Large intestine (tissue), 12 donors: ENCODE measurements at places on chromosomes 7 and 10. TPM values are rescaled to one million over a fixed set of nuclear protein-coding genes. Genes with fewer than 3 reads are reported as not detected.
A peak's percentile ranks its signal among the peaks of the same experiment; 100 is the strongest.

- H3K27me3 ChIP-seq, result no peaks in the 10 kb centered on the region
- no peak overlapping the region for H3K4me3 ChIP-seq
- no peak for DNase-seq
- H3K4me1 ChIP-seq, result no peaks in the 10 kb centered on the region
- H3K36me3 ChIP-seq, result no peaks in the 10 kb centered on the region
These were observed 204.9 kb upstream of the NPSR1 start for GRCh38 chr7:34453150-34453549.

DNA sequence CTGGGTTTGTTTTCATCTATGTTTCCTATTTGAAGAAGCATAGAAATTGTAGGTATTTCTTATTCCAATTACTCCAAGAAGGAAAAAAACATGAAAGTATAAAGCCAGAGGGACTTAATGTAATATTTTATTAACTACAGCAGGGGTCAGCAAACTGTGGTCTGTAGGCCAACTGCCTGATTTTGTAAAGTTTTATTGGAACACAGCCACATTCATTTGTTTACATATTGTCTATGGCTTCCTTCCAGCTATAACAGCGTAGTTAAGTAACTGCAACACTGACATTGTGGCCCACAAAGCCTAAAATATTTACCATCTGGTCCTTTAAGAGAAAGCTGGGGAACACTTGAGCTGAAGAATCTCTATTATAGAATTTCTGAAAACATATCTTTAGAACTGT, 306.2 kb downstream of the BICC1 start:
- H3K27ac ChIP-seq, result no peak overlapping the region
- no peaks in the 10 kb centered on the region for H3K36me3 ChIP-seq
- H3K4me1 ChIP-seq, result no peaks in the 10 kb centered on the region
- H3K4me3 ChIP-seq, result no peak overlapping the region
- H3K27me3 ChIP-seq, result no peaks in the 10 kb centered on the region

- H3K4me3 ChIP-seq, result no peak overlapping the region
- H3K27me3 ChIP-seq, result peaks cover 57% of the 10 kb centered on the region
- no peaks in the 10 kb centered on the region for H3K4me1 ChIP-seq
- no peak overlapping the region for H3K27ac ChIP-seq
These were observed 11.4 kb upstream of the KCP start for GRCh38 chr7:128921866-128922440.

GRCh38 chr10:102605712-102606111, 38.6 kb upstream of the TRIM8 start:
- H3K4me3 ChIP-seq, result no peak overlapping the region
- peaks cover 38% of the 10 kb centered on the region for H3K36me3 ChIP-seq
- H3K27ac ChIP-seq, result no peak overlapping the region
- DNase-seq, result no peak
- H3K27me3 ChIP-seq, result no peaks in the 10 kb centered on the region

DNA sequence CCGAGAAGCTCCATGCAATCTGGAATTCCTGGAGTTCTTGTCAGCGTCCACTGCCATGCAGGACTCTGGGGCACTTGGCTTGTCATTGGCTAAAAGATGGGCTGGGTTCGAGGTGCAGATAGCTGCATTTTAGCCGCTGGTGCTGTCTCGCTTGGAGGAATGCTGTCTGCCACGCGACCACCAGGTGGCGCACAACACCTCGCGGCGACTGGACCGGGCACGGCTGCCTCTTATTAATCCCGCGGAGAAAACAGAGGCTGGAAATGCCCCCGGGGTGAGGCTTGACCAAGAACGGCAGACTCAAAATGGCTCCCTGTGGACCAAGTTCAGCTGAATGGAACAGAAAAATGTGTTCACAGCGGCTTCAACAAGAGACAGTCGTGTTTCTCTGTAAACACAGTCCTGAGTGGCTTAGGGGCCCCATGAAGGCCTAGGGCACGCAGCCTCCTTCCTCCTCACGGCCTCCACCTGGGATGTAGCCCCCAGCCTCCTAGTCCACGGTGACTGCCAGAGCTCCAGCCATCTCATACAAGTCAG, 46.2 kb downstream of the AOC1 start:
- H3K27me3 ChIP-seq, result peaks cover 13% of the 10 kb centered on the region
- no peaks in the 10 kb centered on the region for H3K36me3 ChIP-seq
- no peak overlapping the region for H3K27ac ChIP-seq
- H3K4me3 ChIP-seq, result no peak overlapping the region
- H3K4me1 ChIP-seq, result peaks cover 41% of the 10 kb centered on the region

- no peaks in the 10 kb centered on the region for H3K36me3 ChIP-seq
- DNase-seq, result peak; percentile 6
- no peak overlapping the region for H3K4me3 ChIP-seq
- H3K27ac ChIP-seq, result no peak overlapping the region
- H3K4me1 ChIP-seq, result no peaks in the 10 kb centered on the region
- H3K27me3 ChIP-seq, result peaks cover 7% of the 10 kb centered on the region
These were observed 269.5 kb downstream of the TRIL start for GRCh38 chr7:28688651-28689050.

DNA sequence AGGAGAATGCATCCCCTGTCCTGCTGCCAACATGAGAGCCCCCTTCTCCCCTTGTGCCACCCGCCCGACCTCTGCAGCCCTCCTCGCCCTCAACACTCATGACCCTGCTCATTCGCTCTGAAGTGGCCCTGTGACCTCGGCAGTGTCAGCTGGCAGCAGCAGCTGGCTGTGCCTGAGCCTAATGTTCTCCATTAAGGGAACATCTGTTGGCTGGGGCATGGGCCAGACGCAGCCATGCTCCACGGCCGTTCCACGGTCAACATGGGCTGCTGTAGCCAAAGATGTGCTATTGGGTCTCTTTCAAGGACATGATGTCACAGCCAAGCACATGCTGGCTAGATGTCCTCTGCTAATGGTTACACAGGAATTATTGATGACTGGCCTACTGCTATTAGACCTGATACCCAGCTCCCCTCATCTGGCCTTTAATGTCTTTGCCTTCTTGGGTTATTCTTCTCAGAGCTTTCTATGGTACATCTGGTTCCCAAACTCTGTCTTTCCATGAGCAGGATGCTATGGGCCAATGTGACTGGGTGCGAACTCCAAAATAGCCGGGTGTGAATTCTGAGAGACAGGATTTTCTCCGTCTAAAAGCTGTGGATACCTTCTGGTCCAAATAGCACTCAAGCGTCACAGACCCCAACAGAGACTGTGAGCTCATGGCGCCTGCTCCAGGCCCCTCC, 22.4 kb downstream of the ADCYAP1R1 start:
- no peak overlapping the region for H3K4me3 ChIP-seq
- H3K4me1 ChIP-seq, result no peaks in the 10 kb centered on the region
- no peak overlapping the region for H3K27ac ChIP-seq

- no peaks in the 10 kb centered on the region for H3K4me1 ChIP-seq
- DNase-seq, result no peak
These were observed 157.3 kb downstream of the WDR37 start for GRCh38 chr10:1213252-1214070.

GRCh38 chr10:101718690-101719275, 23.8 kb upstream of the FBXW4 start:
- H3K4me1 ChIP-seq, result no peaks in the 10 kb centered on the region
- H3K27ac ChIP-seq, result no peak overlapping the region
- no peaks in the 10 kb centered on the region for H3K27me3 ChIP-seq
- no peak overlapping the region for H3K4me3 ChIP-seq

SPAM1 gene
- polyA plus RNA-seq, result 1.0 TPM

TRIL gene
- 6.3 TPM for polyA plus RNA-seq

SLC16A9 gene
- 2.6 TPM for polyA plus RNA-seq

FIGNL1 gene
- 23.2 TPM for polyA plus RNA-seq
